ENCODE measurements at places on chromosomes 7 and 10.
A peak's percentile ranks its signal among the peaks of the same experiment; 100 is the strongest.

GRCh38 chr10:74880041-74880440 is 53.6 kb downstream of the KAT6B start:
- no peak for DNase-seq

DNA sequence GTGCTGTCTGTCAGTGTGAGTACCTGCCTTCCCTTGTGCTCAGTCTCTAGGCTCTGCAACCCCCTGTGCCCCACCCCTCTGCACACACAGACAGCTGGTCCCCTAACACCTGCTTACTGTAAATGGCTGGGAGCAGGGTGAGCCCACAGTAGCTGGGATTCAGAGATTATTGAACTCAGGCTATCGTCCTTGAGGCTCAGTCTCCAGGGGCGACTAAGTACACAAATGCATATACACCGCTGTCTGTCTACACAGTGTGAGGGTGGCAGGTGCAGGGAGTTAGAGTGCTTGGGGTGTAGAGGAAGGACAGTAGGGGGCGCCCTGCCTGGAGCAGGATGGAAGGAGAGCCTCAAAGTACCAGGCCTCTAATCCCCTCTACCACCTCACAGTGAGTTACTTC is 12.9 kb downstream of the UPP1 start:
- peak; percentile 40 for DNase-seq

DNA sequence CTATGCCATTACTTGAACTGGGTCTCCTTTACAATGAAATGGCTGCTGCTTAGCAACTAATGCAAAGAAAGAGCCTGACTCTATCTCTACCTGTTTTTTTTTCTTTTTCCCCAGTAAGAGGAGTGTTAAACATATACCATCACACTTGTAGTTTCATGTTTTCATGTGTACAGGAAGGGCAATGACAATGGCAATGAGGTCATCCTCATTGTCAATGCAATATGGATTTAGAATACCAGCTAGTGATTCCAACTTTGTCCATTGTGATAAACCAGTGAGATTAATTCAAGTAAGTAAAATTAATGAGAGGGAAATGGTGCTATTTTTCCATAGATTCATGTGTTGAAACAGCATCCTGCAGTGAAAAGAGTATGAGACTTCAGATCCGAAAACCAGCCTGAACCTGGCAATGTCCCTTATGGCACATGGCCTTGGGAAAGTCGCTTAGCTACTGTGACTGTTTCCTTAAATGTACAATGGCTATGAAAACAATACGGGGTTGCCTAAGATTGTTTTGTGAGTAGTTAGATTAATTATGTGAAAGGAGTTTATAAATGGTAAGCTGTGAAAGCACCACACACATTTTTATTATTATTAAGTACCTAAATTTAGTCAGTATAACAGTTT is 11.2 kb downstream of the DGKI start:
- no peak for DNase-seq

GRCh38 chr7:105816266-105816843 is 60.0 kb downstream of the ATXN7L1 start:
- no peak for DNase-seq

DNA sequence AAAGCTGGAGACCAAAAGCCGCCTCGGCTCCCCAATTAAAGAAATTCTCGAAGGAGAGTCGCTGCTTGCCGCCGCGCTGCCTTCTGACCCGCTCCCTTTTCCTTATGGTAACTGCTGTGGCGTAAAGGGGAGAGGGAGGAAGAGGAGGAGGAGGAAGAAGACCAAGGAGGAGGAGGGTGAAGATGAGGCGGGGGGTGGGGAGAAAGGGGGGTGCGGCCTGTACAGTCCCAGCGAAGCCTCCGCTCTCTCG is 388 bp downstream of the CNOT4 start:
- no peak for DNase-seq

- no peak for DNase-seq
Measured at GRCh38 chr10:48579251-48579960, 25.5 kb downstream of the ARHGAP22 start.

- no peak for DNase-seq
Measured at GRCh38 chr7:47572939-47573757, 8.8 kb downstream of the TNS3 start.

- no peak for DNase-seq
Measured at GRCh38 chr10:31004611-31005193, 27.0 kb downstream of the ZNF438 start.

GRCh38 chr7:28942168-28942567 is 16.0 kb downstream of the TRIL start:
- DNase-seq, result no peak

GRCh38 chr7:10888861-10889260 is 84.8 kb upstream of the PHF14 start:
- DNase-seq, result no peak

DNA sequence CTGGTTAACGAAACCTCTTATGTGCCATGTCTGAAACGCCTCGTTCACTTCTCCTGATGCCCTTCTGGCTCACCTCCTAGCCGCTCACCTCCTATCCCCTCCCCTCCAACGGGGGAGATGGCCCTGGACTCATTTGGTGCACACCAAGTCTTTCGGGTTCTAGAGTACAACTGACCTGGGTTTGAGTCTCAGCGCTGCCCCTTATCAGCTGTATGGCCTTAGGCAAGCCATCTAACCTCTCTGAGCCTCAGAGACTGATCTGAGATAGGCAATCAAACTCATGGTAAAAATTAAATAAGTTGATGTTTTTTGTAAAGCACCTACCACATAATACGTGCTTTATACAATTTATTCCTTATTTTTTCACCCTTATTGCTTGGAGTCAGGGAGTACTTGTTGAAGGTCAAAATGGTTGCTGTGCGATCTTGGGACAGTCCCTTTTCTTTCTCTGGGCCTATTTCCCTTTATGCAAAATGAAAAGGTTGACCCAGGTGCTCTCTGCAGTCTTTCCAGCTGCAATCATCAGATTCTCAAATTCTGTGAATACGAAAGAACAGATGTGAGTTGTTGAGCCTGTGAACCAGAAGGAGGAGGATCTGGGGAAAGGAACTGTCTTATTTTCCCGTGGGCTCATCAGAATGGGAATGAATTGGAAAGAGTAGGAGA is 31.2 kb upstream of the PLEKHA1 start:
- DNase-seq, result no peak
